ENCODE measurements at places on chromosomes 6 and 20. TPM values are rescaled to one million over a fixed set of nuclear protein-coding genes. Genes with fewer than 3 reads are reported as not detected.

Gene ID4
- polyA plus RNA-seq = 149 TPM

Gene GLP1R
- 0.71 TPM for polyA plus RNA-seq

Gene CST2
- not detected for polyA plus RNA-seq

Gene TMEM244
- not detected for polyA plus RNA-seq

Gene OOEP
- 0.37 TPM for polyA plus RNA-seq

Measured in left renal cortex interstitium (tissue), 4 donors.